ENCODE measurements at places on chromosomes 6 and 20.

- no peak for DNase-seq
Observed at GRCh38 chr6:150929416-150929815, 63.9 kb downstream of the MTHFD1L start.

DNA sequence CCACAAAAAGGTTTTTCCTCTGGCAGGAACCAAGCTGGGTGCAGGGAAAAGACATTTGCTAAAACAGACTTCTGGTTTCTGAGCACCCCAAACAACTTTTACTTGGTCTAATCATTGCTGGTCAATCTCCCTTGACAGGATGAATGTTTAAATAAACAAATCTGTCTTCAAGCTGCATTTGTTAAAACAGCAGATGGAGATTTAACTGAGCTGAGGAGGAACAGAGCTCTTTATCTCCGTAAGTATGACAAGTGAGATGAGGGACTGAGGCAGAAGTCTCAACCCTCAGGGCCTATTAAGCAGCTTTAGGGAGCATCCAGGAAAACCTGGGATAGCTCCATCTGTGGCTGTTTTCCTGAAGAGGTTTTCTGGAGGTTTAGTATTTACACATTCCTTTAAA is 40.6 kb downstream of the NINL start:
- no peak for DNase-seq

- no peak for DNase-seq
Observed at GRCh38 chr20:21933526-21933925, 228.1 kb downstream of the PAX1 start.

GRCh38 chr6:89500611-89501010 is 67.7 kb downstream of the ANKRD6 start:
- no peak for DNase-seq

GRCh38 chr6:18845896-18846295 is 458.7 kb downstream of the RNF144B start:
- DNase-seq, result no peak

Data from transverse colon (tissue), 4 donors.